Occipital lobe (tissue), 3 donors: ENCODE measurements at places on chromosomes 5 and 9. TPM values are rescaled to one million over a fixed set of nuclear protein-coding genes. Genes with fewer than 3 reads are reported as not detected.
A peak's percentile ranks its signal among the peaks of the same experiment; 100 is the strongest.

The PRDM9 gene
- total RNA-seq, result not detected

The SLC34A1 gene
- not detected for total RNA-seq

The ORM2 gene
- total RNA-seq, result not detected

The TAF11L11 gene
- total RNA-seq, result not detected

The GFI1B gene
- total RNA-seq, result not detected

The PMPCA gene
- 23.6 TPM for total RNA-seq

The SRD5A1 gene
- total RNA-seq, result 51.8 TPM

The IFNA21 gene
- total RNA-seq, result not detected

The PKN3 gene
- 0.31 TPM for total RNA-seq

The DIRAS2 gene
- total RNA-seq, result 30.6 TPM

The EIF4E1B gene
- total RNA-seq, result not detected

The CARTPT gene
- not detected for total RNA-seq

- DNase-seq, result peak; percentile 40
Observed at GRCh38 chr5:133952729-133953567, 15.5 kb downstream of the C5orf15 start.

GRCh38 chr9:134481762-134482161 is 155.5 kb downstream of the RXRA start:
- no peak for DNase-seq

- no peak for DNase-seq
Observed at GRCh38 chr5:72463449-72464052, 43.7 kb downstream of the ZNF366 start.

GRCh38 chr5:64569858-64570257 is 64.0 kb downstream of the RGS7BP start:
- no peak for DNase-seq

GRCh38 chr9:69260161-69260560 is 64.9 kb upstream of the ENTREP1 start:
- DNase-seq, result no peak

GRCh38 chr9:23829580-23830475 is 3.8 kb upstream of the ELAVL2 start:
- no peak for DNase-seq

DNA sequence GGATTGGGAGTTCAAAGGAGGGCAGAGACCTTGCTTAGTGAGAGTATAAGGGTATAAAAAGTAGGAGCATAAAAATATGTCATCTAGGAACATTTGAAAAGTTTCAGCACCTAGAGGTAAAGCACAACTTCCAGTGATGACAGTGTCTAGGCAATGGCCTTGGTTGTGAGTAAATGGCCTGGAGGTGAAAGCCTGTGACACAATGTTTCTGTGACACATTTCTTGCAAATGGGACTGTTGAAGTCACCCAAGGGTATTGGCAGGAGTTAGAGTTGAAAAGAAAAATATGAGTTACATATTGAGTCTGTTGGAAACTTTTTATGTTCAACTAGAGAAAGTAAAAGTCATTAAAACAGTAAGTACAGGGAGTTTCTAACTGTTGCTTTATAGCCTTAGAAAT is 14.8 kb downstream of the C5orf47 start:
- DNase-seq, result no peak

GRCh38 chr5:163878490-163878889 is 373.1 kb downstream of the MAT2B start:
- DNase-seq, result no peak

- no peak for DNase-seq
Observed at GRCh38 chr5:170573660-170574059, 69.8 kb downstream of the KCNIP1 start.

GRCh38 chr5:50963971-50964745 is 297.7 kb downstream of the PARP8 start:
- DNase-seq, result no peak

- DNase-seq, result no peak
Observed at GRCh38 chr5:95471942-95472341, 80.8 kb downstream of the FAM81B start.

DNA sequence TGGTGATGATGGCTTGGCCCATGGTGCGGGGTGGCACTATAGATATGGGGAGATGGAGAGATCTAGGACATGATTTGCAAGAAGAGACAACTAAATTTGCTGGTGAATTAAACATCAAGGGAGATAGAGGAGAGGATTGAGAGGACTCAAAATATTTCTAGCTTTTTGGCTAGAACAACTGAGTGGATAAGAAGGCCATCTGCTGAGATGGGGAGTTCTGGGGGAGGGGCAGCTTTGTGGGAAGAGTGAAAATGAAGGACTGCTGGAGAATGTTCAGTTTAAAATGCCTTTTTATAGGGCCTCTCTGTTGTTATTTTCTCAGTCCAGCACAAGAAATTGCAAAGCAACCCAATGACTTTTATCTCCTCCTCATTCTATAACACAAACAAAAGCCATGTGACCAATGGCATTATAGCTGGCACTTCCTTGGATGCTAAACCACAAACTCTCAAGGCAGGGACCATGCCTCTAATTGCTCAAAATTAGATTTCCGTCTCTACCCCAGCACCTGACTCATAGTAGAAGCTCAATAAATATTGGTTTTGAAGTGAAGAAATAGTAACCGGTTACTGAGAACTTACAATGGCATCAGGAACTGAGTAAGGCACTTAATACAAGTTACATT is 29.8 kb downstream of the JAKMIP2 start:
- DNase-seq, result no peak

- no peak for DNase-seq
Observed at GRCh38 chr5:159182691-159183090, 26.7 kb downstream of the RNF145 start.

- peak; percentile 23 for DNase-seq
Observed at GRCh38 chr9:112061152-112061740, 113.9 kb downstream of the SUSD1 start.

DNA sequence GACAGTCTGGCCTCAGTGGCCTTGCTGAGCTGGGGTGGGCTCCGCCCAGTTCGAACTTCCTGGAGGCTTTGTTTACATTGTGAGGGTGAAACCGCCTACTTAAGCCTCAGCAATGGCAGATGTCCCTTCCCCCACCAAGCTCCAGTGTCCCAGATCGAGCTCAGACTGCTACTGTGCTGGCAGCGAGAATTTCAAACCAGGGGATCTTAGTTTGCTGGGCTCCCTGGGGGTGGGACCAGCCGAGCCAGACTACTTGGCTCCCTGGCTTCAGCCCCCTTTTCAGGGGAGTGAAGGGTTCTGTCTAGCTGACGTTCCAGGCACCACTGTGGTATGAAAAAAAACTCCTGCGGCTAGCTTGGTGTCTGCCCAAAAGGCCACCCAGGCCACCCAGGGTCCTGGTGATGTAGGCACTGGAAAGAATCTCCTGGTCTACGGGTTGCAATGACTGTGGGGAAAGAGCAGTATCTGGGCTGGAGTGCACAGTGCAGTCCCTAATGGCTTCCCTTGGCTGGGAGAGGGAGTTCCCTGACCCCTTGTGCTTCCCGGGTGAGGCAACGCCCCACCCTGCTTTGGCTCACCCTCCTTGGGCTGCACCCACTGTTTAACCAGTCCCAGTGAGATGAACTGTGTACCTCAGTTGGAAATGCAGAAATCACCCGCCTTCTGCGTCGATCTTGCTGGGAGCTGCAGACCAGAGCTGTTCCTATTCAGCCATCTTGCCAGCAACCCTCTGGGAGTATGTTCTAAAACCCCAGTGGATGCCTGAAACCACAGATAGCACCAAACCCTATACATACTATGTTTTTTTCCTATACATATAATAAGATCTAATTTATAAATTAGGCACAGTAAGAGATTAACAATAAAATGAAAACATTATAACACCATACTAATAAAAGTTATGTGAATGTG is 95.5 kb downstream of the TMEM161B start:
- DNase-seq, result no peak

GRCh38 chr5:75363726-75364495 is 26.9 kb downstream of the HMGCR start:
- no peak for DNase-seq

DNA sequence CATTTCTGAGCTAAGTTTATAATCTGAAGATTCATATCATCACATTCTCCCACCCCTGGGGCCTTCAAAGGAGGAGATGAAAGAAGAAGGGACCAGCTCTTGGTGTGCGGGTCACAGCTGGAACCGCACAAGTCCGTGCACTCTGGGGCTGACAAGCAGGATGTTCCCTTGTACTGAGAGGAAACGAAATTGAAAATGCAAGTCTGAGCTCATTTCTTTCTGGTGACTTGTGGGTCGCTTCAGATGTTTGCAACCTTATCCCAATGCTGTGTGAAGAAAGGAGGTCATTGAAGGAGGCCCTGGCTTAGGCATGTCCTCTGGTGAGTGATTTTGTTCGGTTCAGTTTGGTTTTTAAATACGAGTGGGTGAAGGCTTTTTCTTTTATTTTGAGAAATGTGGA is 59.6 kb downstream of the C9orf152 start:
- DNase-seq, result no peak

DNA sequence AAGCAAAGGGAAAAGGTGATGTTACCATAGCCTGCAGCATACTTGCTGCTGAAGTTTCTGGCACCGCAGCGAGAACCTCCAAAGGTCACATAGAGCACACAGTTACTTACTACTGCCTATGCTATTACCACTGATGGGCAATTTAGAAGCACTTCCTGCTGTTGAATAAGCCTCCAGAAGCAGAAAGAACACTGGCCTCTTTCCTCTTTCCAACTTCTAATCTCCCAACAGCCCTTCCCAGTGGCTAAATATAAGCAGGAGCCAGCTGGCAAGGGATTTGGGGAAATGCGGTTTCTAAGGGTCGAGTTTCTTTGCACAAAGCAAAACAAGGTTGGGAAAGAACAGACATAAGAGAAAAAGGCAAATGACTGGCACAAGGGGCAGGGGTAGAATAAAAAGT is 669.2 kb upstream of the ACO1 start:
- DNase-seq, result no peak

DNA sequence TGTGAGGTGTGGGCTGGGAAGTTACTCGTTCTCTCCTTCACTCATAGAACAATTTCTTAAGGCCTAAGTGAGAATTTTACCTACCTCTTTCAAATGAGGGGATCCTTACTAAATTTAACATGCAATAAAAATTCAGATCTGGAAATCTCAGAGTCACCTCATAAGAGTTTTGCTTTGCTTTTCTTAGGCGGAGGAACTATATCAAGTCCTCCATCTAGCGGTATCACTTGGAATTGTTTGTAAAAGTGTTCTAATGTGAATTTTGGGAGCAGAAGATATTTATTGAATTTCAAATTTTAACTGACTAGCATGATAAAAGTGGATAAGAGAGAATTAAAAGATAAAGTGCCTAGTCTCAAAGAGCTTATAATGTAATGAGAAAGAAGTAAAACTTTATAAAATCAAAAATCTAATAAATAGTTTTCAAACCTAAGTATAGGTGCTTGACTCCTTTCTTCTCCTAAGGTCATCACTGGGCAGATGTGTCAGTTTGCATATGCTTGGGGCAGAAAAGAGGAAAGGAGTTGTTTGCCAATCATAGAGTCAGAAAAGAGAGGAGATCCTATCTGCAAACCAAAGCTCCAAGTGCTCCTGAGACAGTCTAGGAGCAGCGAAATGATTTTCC is 145.7 kb upstream of the DAB2 start:
- DNase-seq, result no peak

DNA sequence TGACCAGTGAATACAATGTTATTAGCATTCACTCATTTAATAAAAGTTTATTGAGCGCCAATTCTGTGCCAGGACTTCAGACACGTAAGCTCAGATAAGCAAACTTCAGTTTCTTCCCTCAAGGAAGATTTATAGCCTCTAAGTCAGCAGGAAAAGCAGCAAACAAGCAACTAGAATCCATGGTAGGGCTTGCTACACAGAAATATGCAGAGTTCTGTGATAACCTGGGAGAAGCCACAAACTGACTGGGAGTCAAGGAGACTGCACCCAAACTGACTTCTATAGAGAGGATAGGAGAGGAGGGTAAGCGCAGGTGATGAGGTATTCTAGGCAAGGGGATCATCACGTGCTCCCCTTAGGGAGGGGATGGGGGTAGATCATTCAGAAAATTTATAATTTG is 1.4 kb upstream of the OGN start:
- no peak for DNase-seq

GRCh38 chr9:35695943-35696401 is 6.2 kb upstream of the TPM2 start:
- DNase-seq, result no peak

GRCh38 chr5:176381979-176382378 is 6.4 kb downstream of the NOP16 start:
- DNase-seq, result no peak

GRCh38 chr5:9265441-9266287 is 280.2 kb downstream of the SEMA5A start:
- DNase-seq, result no peak
